ENCODE measurements at places on chromosomes 4 and X.

- no peak for DNase-seq
These were observed 473.2 kb upstream of the TECRL start for GRCh38 chr4:64882311-64883086.

- DNase-seq = no peak
These were observed 134.3 kb downstream of the TEX11 start for GRCh38 chrX:70774223-70774622.

DNA sequence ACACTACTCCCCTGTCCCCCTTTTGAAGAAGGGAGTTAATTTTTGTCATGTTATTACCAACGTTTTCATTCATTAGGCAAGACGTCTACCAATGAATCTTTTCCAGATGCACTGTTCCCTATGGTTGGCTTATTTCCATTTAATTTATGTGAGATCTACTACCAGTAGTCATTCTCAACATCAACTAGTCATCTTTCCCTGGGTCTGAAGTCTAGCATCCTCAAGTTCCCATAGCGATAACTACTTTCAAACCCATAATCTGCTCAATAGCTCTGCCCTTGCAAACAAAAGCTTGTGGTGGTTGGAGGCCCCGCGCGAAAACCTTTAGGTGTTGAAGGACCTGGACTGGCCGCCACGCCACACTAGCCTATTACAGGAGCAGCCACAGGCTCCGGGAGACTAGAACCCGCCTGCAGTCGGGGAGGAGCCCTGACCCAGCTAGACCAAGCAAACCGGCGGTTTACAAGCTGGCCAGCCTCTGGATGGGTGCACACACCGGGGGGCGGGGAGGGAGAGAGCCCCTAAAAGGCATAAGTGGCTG, 746 bp downstream of the PPAT start:
- DNase-seq = peak; percentile 96

DNA sequence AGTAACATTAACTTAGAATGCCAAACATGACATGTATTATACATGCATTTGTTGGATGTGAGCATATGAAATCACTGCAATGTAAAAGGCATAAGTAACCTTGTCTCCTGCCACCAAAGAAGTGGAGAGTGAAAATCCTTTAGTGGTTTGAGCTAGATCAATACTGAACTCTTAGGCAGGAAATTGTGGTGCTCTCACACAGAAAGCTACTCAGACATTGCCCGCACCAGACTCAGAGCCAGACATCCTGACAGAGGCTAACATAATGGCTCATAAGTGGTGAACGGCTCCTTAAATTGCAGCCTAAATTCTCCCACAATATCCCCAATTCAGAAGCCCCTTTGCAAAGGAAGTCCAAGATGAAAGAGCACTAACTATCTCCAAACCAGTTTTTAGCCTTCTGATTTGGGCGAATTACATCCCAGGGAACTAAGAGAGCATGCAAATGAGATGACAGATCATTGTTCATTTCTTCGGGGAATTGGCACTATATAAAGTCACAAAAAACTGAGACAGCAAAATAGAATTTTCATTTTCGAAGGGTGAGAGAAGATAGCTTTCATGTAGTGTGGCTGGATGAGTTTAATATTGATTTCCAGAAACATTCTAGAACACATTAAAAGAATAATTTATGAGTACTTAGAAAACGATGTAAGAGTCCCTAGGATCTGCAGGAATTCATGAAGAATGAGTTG, 233.6 kb upstream of the RPS6KA3 start:
- peak; percentile 65 for DNase-seq

DNA sequence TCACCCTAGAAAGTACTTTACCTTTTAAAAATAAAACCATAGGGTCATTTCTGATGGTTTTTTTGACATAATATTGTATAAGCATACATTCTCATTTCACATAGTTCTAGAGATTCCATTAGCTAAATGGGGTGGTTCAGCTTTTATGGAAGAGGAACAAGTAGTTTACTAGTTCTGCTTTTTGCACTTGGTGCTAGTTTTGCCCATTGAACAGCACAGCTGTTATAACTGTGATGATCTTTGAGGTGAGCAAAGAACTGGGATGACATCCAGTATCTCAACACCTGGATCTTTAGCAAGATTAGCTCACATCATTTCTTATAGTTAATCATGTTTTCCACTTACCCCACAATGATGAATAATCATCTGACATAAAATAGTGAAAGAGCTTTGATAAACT, 40.9 kb downstream of the MOB1B start:
- DNase-seq = no peak

- DNase-seq = no peak
These were observed 422.8 kb upstream of the PABPC4L start for GRCh38 chr4:134624365-134624764.

DNA sequence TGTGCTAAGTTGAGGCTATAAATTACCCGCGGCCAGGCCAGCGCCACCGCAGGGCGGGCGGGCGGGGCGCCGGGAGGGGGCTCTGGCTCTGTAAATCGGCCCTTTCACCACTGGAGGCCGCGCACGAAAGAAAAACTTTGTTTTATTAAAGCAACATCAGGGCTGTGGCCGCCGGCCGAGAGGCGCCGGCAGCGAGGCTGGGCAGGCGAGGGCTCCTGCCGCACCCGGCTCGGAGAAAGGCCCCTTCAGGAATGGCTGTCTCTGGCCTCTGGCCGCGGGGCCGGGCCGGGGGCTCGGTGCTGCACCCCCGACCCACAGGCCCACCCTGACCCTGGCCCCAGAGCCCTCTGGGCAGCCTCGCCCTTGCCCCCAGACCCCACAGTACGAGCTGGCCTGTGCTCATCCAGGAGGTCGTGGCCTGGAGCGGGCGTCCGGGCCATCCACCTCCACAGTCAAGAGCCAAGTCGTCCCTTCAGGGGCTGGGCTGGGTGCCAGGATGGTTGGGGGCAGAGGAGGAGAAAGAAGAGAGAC, 29.5 kb upstream of the FGFR3 start:
- DNase-seq = peak; percentile 81

DNA sequence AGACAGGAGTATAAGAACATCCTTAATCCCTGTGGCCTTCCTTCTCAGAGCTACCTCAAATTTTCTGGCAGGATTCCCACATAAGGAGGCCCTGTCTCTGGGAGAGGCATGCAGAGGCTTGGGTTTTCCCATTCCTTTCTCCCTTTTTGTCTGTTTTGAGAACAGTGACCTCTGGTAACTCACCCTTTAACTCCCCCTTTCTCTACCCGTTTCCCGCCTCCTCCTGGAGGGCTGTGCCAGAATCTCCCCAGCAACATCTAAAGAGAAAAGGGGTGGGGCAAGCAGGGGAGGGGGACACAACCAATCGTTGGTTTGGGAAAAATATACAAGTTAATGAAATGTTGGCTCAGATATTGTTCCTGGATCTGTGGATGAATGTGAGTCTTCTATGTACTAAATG, 303.7 kb upstream of the IRS4 start:
- no peak for DNase-seq

DNA sequence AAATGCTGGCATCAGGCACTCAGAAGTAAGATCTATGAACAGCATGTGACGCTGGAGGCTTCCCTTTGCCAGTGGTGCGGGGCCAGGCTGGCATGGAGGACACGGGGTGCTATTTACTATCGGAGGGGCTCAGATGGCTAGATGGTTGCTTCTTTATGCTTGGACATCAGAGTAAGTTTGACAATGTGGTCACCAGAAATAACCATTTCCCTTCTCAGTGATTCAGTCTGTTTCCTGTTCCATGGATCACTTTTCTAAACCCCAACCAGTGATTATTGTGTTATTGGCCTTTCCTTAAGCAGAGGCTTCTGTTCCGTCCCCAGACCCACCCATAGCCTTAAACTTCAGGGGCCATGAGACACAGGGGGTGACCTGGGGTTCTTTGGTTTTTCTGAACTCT, 55.4 kb upstream of the DHX15 start:
- DNase-seq = no peak

DNA sequence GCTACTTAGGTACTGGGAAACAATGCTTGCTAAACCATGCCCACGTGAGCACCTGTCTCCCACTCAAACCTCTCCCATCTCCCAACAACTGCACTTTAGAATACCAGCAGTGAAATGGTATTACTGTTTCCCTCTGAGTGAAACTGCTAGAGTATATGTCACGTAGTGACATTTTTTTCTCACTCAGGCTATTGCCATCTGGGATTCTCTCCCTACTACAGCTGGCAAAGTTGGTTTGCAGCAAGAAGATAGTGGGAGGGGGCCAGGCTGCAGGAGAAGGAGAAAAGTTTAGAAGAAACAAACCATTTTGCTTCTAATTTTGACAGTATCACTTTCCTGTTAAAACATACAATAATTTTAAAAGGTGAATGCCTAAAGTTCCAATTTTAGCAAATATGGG, 358.3 kb downstream of the MAPK10 start:
- no peak for DNase-seq

GRCh38 chrX:15686818-15687685, 22.4 kb upstream of the CLTRN start:
- peak; percentile 75 for DNase-seq

DNA sequence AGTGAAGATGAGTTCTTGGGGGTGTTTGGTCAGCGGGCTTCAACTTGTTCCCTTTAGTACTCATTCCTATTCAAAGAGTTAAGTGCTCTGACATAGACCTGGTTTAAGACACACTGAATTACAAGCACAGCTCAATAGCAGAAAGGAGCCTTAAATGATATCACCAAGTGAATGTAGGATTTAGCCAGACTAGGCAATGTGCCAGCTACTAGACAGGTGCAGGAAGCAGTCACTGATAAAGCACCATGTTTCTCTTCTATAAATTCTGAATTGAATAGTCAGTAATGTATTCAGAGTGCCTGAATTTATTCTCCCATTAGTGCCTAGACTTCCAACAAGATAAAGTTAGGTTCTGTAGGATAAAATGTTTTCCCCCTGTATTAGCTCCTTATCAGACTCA, 63.6 kb downstream of the ASB9 start:
- no peak for DNase-seq

GRCh38 chr4:61938250-61938846, 738.2 kb downstream of the ADGRL3 start:
- DNase-seq = peak; percentile 59

DNA sequence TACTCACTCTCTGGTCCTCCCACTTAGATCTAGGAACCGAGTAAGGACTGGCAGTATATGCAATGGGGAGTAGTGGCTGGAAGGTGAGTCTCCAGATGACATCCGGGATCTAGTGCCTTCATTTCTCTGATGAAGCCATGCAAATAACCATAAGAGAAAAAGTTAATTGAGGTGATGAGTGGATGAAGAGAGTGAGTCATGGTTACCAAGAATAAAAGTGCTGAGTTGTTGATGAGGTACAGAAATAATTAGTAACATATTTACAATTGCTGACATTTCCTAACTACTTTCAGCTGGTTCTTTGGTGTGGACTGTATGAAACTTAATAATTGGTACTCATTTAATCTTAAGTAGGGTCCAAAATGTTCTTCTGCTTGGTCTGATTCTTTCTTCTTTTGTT, 146.7 kb upstream of the PITX2 start:
- DNase-seq = no peak

DNA sequence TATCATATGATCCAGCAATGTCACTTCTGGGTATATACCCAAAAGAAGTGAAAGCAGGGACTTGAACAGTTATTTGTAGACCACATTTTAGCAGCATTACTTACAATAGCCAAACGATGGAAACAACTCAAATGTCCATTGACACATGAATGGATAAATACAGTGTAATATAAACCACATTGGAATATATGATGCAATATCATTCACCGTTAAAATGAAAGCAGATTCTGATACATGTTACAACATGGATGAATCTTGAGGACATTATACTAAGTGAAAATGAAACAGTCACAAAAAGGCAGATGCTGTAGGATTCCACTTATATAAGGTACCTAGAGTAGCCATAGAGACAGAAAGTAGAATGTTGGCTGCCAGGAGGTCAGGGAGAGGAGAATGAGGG, 130.5 kb upstream of the SMAD1 start:
- DNase-seq = no peak

DNA sequence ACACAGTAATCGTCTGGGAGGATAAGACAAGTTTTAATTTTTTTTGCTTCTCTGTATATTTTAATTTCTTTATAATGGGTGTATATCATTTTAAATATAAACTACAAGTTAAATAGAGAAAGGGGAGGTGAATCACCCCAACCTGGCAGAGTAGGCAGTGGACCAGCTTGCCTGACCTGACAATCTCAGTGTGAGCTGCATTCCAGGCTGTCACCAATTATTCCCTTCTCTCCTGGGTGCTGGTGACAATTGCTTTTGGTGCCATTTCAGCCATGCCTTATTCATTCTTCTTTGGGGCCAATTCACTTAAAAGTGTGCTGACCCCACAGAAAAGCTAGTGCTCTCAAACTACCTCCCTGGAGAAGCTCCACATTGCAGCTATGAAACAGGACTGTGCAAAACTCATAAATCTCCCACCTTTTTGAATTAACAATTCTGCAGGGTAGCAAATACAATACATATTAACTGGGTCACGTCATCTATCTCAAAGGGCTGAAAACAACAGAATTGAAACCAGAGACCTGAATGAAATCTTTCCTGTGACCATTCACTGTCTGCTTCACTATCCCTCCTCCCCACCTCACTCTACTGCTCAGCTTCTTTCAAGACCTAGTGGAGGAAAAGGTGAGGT, 359.0 kb downstream of the HS3ST1 start:
- DNase-seq = no peak

GRCh38 chrX:43316146-43316545, 340.0 kb upstream of the MAOA start:
- no peak for DNase-seq

DNA sequence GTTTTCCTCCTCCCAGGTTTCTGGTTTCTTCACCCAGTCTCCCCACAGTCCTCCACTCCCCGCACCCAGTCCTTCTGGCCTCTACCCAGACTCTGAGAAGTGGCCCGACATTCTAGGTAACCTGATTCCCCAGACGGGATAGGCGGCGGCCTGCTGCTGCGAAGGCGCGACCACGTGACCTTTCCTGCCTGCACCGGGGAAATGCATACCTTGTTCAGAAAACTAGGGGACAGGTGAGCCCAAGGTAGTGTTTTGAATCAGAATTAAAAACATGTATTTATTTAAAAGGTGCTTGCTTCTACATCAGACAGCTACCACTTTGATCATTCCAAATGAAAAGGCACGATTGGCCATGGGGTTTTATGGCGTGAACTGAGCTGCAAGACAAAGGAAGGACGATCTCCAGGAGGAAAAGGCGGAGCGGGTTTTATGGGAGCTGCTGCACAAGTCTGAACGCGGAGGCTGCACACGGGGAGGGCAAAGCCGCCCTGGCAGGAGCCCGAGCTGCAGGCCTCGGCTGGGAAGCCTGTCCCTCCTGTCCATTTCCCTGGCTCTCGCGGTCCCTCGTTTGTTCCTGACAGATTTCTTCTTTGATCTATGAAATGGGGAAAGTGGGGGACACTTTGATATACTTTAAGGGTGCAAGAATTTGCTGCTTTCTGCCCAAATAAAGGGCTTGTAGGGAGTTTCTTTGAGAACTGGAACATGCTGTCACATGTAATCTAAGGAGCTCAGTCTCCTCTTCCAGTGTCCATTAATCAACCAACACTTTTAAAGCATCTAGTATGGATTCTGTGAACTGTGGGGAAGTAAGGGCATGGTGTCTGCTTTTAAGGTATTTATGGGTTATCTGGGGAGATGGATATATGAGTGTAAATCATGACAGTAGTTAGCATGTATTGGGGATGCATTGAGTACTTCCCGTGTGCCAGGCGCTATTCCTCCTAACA, 150.9 kb downstream of the SPRY1 start:
- peak; percentile 91 for DNase-seq
